ENCODE measurements at places on chromosomes 2 and 18. TPM values are rescaled to one million over a fixed set of nuclear protein-coding genes. Genes with fewer than 3 reads are reported as not detected.

DNA sequence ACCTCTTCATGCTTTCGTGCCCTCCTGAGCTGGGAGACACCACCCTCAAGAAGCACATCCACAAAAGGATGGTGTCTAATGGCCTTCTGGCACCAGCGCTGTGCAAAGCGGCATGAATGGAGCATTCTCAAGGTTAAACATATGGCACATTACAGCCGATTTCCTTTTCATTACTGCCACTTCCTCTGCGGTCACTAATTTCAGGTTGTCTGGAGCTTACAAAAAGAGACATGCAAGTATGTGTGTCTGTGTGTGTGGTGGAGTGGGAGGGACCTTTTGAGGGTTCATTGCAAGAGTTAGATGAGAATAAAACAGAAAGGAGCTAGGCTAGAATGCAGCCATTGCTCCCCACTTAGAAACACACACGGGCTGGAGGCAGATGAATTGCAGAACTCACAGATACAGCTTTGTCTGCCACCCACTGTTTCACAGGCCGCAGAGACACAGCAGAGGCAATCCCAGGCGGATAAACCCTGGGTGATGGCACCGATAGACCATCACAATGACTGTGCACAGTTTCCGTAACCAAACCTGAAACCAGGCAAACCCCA is 76.0 kb downstream of the TGIF1 start:
- no peak for DNase-seq

DNA sequence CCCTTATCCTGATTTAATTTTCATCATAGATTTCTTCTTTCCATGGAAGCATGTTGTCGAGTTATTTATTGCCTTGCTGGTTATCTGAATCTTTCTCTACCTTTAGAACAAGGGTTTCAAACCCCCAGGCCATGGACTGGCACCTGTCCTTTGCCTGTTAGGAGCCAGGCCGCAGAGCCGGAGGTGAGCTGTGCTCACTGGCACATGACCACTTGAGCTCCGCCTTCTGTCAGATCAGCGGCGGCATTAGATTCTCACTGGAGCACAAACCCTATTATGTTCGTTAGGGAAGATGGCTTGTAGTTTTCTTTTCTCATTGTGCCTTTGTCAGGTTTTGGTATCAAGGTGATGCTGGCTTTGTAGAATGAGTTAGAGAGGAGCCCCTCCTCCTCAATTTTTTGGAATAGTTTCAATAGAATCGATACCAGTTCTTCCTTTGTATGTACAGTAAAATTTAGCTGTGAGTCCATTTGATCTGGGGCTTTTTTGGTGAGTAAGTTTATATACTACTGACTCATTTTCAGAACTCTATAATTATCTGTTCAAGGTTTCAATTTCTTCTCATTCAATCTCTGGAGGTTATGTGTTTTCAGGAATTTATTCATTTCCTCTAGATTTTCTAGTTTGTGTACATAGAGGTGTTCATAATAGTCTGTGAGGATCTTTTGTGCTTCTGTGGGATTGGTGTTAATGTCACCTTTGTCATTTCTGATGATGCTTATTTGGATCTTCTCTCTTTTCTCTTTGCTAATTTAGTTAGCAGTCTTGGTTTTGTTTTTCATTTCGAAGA is 668.0 kb upstream of the FAM98A start:
- DNase-seq: no peak

DNA sequence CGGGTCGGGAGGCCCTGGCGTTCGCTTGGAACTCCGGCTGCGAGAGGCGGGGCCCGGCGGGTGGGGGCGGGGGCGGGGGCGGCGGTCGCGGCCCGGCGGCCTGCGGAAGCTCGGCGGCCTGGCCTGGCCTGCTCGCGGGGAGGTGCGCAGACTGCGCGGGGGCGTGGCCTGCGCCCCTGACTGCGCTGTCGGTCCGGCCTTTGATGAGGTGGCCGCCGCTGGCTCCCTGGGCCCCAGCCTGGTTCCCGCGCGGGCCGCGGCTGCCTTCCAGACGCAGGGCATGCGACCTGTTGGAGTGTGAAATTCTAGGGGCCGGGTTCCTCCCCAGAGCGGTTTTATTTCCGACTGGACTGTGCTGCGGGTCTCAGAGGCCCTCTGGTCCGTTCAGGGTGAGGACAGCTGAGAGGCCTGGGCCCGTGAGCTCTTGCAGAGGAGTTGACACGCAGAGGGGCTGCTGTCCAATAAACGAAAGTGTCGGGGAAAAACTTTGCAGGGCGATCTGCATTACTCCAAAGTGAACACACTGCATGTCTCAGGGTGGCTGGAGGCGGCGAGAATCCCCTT is 629 bp downstream of the NRBP1 start:
- peak; percentile 96 for DNase-seq

- DNase-seq: no peak
Observed at GRCh38 chr2:107215401-107216350, 329.7 kb upstream of the ST6GAL2 start.

- peak; percentile 87 for DNase-seq
Observed at GRCh38 chr2:64987001-64987955, 1.9 kb upstream of the SLC1A4 start.

- no peak for DNase-seq
Observed at GRCh38 chr18:23085066-23085465, 50.2 kb upstream of the CABLES1 start.

DNA sequence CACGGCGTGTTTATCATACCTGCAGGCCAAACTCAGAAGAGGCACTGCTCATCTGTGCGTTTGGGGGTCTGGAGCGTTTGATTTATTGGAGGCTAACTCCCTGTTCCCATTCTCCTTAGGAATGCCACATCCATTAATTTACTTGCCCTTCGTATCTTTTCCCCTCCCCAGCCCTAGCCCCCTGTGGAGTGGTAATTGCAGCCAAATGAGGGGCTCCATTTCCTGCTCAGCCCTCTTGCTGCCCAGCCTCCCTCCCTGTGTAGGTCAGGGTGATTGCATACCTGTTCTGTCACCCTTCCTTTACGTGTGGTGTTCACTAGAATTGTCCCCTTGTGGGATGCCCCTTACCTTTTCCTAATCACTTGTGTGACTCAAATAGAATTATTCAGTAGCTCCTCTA is 120.4 kb downstream of the MAP3K20 start:
- no peak for DNase-seq

- DNase-seq: no peak
Observed at GRCh38 chr2:200336980-200337615, 30.6 kb downstream of the SPATS2L start.

DNA sequence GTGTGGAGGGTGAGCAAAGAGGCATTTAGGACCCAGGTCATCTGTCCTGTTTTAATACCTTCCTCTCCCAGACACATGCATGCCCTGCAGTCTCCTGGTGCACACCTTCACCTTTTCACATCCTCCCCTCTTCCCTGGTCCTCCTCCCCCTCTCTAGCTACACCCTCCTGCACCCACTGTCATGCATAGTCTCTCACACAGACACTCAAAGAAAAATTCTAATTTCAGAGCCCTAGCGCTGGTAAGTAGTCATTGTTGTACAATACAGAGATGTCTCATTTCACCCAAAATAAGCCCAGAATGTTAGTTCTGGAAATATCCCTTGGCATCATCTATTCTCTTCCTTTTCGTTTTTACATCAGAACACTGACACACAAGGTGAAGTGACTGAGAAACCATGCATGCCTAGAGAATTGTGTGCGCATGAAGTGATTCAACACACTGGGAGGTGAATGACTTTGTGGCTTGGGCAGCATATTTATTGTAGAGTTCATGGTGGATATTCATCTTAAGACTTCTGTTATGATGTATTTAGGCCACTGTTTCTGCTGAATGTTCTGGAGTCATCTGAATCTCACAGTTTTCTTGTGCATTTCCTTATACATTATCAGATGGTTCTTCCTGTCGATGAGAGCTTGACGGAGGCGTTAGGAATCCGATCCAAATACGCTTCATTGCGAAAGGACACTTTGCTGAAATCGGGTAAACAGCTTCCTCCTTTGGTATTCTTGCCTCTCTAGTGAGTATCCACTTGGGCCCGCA is 69.9 kb downstream of the COA5 start:
- peak; percentile 85 for DNase-seq

DNA sequence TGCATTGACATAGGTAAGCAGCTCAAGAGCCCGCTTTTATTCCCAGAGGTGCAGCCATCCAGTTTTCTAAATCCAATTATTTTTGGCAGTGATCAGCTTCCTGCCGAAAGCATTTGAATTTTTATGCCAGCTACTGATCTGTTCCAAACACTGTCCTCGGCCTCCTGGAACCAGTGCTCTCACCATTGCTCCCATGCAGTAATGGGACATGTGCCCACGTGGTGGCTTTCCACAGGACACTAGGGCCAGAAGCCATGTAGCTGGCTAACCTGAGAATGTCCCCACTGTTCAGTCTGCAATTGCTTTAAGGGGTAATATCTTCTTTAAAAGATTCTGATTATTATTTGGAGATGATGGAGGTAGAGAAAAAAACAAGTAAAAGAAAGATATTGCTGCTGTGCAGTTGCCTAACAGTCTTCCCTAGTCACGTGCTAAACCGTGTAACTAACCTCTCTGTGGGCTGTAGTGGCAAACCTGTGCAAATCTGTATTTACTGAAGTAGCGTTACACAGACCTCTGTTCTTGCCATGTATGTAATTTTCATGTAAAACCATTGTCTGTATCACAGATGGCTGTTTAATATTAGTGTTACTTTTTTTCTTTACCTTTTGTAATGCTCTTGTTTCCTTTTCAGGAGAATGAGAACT is 13.0 kb downstream of the GRHL1 start:
- no peak for DNase-seq

DNA sequence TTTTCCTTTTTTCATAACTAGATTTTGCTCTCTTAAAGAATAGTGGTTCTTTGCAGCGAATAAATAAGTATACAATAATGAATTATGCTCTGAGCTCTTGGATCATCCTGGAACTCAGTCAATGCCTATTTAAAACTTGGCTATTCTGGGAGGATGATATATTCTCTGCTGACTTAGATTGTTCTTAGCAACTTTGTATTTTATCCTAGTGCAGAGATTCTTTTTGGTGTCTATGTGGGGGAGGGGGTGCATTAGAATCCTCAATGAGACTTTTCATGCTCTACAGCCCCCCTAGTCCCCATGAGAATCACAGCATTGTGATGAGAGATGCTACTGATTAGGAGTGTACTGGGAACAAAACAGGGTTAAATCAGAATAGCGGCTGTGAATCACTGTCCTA is 8.8 kb upstream of the FAM98A start:
- DNase-seq: no peak

STON1 gene
- total RNA-seq: 15.6 TPM

IL36G gene
- total RNA-seq: not detected

GREB1 gene
- total RNA-seq: 1.1 TPM
